H4 (cell line): ENCODE measurements at places on chromosomes 1 and 21. TPM values are rescaled to one million over a fixed set of nuclear protein-coding genes. Genes with fewer than 3 reads are reported as not detected.

- no peak for DNase-seq
These were observed 114.2 kb upstream of the ATP1A1 start for GRCh38 chr1:116258668-116259419.

DNA sequence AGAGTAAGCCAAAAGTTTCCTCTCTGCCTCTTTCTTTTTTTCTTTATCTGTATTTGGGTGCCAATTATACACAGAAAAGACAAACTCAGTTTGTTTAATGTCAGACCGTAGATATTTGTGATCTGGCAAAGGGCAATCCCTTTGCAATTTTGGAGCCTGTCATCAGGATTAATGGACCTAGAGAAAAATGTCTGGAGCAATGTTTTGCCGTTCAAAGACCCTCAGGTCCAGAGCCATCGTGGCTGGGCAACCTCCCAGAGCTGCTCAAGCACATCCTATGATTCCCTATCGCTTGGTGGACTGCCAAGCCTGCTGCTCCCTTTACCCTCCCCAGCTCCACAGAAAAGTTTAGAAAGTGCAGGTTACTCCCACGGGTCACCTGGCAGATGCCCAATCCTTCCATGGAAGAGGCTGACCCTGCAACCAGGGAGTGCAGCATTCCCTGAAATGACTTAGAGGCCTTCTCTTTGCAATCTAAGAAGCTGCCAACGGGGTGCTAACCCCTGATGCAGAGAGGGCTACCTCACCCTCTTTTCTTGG is 112.5 kb upstream of the NGF start:
- no peak for DNase-seq

DNA sequence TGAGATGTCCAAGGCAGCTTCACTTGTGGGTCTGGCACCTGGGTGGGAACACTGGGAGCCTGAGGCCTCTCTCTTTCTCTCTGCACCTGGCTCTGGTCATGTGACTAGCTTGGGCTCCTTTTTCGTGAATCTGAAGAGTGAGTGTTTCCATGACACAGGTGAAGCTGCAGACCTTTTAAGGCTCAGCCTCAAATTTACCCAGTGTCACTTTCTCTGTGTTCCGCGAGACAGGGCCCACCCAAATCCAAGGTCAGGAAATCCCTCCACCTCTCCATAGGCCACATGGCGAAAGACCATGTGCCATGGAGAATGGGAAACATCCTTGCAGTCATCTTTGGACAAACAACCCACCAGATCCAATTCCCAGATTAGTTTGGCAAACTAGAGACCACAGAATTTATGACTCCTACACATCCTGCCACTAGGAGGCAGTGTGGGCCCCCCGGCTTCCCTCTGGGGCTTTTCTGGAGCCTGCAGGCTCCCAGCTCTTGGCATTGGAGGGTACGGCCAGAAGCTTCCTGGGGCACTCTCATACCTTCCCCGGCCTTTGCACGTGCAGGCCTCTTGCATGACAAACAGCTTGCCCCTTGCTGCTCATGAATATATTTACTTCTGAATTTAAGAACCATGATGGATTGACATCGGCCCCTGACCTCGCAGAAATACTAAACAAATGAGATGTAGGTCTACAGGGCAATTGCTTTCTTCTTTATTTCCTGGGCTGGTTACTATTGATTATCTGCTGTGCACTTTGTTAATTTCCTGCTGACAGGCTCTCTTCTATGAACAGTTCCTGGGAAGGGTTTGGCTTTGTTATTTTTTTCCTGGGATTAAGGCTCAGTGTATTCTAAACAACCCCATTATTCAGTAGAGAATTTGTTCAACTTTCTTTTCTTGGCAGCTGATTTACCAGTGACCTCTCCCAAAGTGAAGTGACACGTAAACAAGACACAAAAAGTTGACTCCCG is 180.7 kb downstream of the KAZN start:
- DNase-seq = peak; percentile 32

DNA sequence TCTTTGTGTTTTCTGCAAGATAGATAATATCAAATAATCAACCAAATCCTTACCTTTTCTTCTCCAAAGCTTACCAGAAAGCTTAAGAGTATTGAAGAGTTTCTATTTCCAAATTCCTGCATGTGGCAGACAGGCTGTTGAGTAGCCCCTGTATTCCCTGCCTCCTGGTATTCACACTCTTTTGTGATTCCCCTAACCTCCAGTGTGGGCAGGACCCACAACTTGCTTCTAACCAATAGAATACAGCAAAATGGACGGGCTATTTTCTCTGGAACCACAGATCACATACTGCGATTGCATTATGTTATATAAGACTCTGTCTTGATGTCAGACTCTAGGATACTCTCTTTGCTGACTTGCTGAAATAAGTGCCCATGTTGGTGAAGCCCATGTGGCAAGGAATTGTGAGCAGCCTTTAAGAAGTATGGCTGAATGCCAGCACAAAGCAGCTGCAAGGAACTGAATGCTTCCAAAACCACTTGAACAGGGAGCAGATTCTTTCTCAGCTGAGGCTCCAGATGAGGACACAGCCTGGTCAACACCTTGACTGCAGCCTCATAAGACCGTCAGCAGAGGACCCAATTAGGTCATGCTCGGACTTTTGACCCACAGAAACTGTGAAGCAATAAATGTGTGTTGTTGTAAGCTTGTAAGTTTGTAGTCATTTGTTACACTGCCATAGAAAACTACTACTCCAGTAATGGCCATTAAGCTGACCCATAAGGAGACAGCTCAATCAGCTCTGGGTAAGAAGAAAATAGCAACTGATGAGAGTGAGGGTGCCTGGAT is 47.9 kb upstream of the PLXNA2 start:
- peak; percentile 10 for DNase-seq

DNA sequence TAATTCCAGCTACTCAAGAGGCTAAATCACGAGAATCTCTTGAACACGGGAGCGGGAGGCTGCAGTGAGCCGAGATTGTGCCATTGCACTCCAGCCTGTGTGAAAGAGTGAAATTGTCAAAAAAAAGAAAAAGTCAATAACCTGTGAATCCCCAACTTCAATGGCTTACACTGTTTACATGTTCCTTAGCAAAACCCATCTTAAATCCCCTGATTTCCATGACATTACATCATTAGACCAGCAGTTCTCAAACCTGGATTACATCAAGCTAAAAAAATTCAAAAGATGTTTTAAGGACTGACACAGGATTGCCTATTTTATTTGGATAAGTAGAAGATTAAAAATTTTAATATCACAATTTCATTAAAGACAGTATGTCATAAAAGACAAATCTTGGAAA is 12.4 kb downstream of the GPBP1L1 start:
- no peak for DNase-seq

GRCh38 chr1:231390071-231390470 is 32.0 kb downstream of the EGLN1 start:
- no peak for DNase-seq

GRCh38 chr1:108503062-108503733 is 53.1 kb downstream of the NBPF6 start:
- peak; percentile 48 for DNase-seq

- no peak for DNase-seq
These were observed 5.2 kb downstream of the IFI6 start for GRCh38 chr1:27666791-27667254.

DNA sequence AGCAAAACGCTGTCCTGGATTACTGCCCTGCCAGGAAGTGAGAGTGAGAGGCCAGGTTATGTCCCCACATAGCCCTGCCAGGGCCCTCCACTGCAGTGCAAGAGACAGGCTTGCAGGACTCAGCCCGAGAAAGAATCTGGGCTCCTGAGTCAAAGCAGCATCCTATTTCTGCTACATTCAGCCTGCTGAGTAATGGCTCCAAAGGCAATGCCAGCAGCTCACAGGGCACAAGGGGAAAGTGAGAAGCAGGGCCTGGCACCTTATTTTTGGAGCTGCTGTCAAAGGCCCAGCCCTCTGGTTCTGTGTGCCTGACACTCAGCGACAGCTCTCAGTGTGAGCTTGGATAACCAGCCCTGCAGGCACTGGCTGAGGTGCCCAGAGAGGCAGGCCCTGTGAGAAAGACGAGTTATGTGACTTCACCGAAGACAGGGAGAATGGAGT is 83.9 kb downstream of the DTL start:
- no peak for DNase-seq

GRCh38 chr1:153415850-153416570 is at the start of gene S100A7A:
TSS of gene S100A7A (plus strand) at chr1:153416520. CDS start at chr1:153418083, 1,563 bp downstream.
- no peak for DNase-seq

DNA sequence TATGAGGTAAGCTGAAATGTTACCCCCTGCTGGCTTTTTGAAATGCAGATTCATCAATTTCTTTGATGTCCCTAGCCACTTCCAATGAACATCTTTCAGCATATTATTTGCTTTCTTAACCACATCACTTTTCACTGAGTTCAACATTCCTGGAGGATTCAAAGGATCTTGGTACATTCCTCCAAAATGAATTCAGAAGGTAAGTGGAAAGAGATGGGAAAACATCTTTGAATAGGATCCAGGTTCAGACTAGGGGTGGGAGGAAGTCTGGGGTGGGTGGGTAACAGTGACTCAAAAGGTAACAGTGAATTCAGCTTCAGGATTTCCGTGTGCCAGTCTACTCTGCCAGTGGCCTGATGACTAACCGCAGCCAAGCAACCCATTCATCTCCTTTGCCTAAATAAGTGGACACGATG is 180.7 kb downstream of the ZC3H11B start:
- DNase-seq = no peak

- DNase-seq = peak; percentile 15
These were observed 79.5 kb upstream of the SIPA1L2 start for GRCh38 chr1:232709386-232709785.

DNA sequence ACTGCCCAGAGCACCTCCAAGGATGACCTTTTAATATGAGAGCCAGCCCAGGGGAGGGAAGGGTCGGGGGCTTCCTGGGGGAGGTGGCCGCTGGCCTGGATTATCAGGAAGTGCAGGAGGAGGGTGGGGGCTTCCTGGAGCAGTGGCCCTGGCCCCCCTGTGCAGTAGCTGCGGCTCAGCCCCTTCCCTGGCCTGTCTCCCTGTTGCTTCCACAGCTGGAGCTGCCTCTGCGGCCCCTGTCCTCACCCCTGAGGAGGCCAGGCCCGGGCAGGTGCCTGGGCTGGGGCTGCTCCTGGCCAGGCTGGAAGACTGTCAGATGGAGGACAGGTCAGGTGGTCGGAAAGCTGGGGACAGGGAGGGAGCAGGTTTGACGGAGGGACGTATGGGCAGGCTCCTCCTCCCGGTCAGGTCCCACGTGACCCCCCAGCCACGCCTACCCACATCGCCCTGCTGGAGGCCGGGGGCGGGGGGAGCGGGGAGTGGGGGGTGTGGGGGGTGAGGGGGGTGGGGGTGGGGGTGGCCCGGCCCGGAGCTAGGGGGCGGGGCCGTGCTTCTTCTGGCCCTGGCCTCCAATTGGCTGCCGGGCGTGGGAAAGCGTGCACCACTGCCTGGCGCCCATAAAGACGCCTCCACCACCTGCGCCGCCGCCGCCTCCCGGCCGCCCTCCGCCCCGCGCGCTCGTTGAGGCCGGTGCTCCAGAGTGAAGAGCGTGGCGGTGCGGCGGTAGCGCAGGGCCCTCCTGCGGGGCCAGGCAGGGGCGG is 10.2 kb upstream of the TNFRSF14 start:
- DNase-seq = peak; percentile 67

- no peak for DNase-seq
These were observed 70.6 kb upstream of the PTGFR start for GRCh38 chr1:78420181-78420580.

DNA sequence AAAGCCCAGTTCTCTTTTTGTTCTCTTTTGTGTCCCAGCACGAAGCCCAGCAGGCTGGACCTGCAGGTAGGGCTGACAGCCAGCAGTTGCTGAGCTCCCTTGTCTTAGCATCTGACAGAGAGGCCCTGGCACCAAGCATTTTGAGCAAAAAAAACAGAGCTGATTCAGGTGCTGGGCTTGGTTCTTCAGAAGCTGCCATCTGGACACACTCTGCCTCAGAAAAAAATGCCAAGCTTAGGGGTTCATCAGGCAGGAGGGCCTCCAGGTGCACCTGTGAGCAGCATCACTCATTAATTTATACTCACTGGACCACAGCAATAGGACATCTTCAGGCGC is 167.1 kb upstream of the PLD5 start:
- no peak for DNase-seq

SPRR3 gene
- not detected in 2 replicates for total RNA-seq

TCHHL1 gene
- total RNA-seq = not detected in 2 replicates

ZNF648 gene
- 0.06 TPM in 1 of 2 replicates, not detected in the other for total RNA-seq

SPRR1B gene
- not detected in 2 replicates for total RNA-seq

ANGPTL7 gene
- total RNA-seq = not detected in 2 replicates

TXNIP gene
- total RNA-seq = 101 and 102 TPM in 2 replicates

C8A gene
- not detected in 2 replicates for total RNA-seq

NID1 gene
- total RNA-seq = 14.0 and 19.2 TPM in 2 replicates

KCNH1 gene
- total RNA-seq = 0.41 and 0.97 TPM in 2 replicates
